ENCODE measurements at places on chromosomes 12 and 14.
A peak's percentile ranks its signal among the peaks of the same experiment; 100 is the strongest.

DNA sequence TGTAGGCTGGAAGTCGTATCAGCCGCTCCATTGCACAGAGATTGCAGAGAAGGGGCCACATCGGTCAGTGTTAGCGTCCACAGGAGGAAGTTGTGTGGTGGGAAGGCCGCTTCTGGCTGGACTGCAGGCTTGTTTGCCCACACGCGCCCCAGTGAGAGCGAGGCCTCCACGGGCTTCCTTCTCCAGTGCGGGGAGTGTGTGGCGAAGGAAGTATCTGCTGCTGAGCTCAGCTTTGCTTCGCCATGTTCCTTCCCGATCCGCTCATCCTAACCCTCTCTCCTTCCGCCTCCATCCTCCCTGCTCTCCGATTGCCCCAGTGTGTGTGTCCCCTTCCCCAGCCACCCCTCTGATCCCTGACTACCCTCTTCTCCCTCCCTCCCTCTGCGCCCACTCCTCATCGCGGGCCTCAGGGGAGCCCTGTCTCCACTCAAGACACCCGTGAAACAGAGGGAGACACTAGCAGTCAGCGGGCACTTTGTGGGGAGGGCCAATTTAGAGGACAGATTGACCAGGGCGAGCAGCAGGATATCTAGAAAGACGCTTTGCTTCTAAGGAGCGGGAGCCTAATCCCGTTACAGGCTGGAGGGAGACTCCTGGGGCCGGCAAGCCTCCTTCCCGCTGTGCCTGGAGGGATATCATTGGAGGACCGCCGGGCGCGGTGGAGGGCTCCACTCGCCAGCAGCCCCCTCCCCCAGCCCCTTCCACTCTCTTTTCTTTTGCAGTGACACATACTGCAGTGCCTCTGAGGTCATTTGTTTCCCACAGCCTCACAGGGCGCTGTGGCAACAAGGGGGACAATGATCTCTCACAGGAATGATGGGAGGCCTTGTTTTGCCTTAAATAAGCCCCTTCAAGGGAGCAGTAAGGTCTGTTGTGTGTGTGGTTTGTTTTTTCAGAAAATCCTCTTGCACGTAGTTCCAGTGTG, 428.8 kb downstream of the ZFP36L1 start:
- no peak for DNase-seq

DNA sequence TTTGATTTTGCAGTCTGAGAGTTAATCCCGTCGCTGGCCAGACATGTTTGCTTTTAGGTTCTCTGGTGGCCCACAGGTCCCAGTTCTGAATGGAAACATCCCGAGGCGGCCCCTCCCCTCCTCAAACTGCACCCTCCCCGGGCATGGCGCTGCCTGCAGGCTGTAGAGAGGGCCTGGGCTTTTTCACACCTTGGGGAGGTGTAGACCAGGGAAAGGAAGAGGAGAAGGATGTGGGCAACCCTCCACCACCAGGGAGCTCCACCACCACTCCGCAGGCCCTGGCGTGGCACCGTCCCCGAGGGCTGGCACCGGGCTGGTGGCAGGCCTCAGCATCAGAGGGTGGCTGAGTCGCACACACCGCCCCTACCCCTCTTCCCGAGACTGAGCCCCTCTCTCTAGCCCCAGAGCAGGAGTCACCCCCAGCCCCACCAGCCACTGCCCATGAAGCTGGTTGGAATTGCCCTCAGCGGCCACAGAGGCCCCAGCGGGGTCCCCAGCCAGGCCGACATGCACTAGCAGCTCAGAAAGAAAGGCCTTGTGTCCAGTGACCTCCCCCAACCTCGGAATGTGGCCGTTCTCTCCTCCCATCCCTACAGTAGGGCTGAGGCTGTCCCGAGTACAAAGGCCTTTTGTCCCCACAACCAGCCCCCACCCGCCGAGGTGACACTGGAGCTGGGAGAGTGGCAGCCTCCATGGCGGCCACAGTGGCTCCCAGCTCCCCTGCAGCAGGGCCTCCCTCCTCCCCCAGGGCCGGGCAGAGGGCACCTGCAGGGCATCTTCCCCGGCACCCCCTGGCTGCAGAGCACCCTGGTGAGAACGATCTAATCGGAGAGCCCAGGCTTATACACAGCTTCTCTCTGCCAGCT, 23.5 kb upstream of the INF2 start:
- DNase-seq: peak; percentile 89

DNA sequence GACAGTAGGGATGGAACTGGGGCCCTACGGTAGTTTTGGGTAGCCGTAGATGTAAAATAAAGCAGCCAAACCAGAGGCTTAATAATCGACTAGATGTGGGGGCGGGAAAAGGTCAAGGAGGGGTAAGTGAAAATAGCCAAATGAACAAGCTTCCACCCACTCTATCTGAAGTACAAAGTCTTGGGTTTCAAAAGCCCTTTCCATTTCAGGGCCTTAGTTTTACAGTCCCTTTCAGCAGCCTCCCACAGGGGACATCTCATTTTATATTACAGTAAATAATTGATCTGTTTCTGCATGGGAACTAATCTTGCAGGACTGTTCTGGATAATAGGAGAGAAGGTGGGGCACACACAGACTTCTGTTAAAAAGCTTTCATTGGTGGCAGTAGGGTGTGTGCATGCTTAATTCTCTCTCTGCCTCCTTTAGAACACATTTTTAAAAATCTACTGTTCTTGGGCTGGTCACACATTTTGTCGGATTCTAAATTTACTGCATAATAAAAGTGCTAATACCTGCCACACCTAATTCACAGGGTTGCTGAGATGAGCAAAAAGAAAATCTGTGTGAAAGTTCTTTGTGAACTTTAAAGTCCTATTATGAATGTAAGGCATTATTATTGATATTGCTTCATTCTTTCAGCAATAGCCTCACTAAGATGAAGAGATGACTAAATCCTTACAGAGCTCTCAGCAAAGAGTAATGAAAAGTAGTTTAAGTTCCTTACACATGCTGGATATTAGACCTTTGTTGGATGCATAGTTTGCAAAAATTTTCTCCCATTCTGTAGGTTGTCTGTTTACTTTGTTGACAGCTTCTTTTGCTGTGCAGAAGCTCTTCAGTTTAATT, 104.6 kb downstream of the ITPR2 start:
- no peak for DNase-seq

DNA sequence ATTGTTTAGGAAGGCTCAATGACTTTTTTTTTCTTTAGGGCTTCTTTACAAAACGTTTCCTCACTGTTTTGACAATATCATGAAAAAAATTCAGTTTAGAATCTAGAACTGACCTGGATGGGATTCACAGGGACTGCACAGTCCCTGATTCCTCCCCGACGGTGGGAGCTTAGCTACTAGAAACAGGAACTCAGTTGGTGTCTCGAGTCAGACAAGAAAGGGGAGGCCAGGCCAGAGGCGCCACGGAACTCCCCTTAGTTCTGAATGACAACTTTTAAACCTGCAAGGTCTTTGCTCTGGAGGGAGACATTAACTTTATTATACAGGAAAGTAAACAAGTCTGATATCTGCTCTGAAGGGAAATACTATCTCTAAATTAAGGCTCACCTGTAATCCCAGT, 45.4 kb upstream of the SRP54 start:
- DNase-seq: no peak

GRCh38 chr12:114733919-114734318, 49.9 kb upstream of the TBX3 start:
- DNase-seq: no peak

GRCh38 chr12:93429448-93429847, 12.3 kb downstream of the UBE2N start:
- DNase-seq: no peak

- no peak for DNase-seq
Observed at GRCh38 chr12:83864054-83864453, 1048.5 kb downstream of the SLC6A15 start.

DNA sequence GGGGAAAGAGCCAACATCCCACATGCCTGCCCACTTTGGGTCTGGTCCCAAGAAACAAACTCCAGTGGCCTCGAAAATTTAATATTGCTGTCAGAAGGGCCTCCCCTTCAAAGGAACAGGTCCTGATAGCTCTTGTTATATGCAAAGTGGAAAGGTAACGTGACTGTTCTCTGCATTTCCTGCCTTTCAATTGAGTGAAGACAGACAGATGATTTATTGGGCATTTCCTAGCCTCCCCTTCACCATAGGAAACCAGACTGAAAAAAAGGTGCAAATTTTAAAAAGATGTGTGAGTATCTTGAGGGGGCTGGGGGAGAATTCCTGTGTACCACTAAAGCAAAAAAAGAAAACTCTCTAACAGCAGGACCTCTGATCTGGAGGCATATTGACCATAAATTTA, 235.2 kb downstream of the ZFP36L1 start:
- DNase-seq: no peak

DNA sequence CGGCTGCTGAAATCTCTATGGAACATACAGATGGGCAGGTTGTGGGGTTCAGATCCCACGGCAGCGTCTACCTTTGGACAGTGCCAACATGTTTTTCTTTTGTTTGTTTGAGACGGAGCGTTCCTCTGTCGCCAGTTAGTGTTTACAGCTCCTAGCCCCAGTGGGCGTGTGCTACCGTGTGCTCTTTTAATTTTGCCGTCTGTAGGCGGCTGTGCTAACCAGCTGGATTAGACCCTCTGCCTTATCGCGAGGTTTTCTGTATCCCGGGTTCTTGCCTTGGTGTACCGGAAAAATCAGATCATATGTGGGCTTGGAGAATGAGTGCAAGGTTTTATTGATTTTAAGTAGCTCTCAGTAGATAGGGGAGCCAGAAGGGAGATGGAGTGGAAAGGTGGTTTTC, 9.8 kb upstream of the GALNT6 start:
- no peak for DNase-seq

GRCh38 chr12:93174048-93174447, 203.7 kb upstream of the NUDT4 start:
- DNase-seq: no peak

DNA sequence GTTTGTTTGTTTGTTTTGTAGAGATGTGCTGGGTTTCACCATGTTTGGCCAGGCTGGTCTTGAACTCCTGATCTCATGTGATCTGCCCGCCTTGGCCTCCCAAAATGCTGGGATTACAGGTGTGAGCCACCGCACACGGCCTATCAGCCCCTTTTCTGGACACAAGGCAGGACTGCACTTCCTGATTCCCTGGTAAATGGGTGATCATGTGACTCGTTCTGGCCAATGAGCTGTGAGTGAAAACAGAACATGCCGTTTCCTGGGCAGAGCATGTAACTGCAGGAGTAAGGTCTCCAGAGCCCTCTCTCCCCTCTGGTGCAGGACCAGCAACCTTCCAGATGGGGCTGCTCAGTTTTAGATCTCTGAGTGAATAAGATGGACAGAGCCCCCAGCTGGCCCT, 92.7 kb downstream of the ITPK1 start:
- DNase-seq: peak; percentile 52

DNA sequence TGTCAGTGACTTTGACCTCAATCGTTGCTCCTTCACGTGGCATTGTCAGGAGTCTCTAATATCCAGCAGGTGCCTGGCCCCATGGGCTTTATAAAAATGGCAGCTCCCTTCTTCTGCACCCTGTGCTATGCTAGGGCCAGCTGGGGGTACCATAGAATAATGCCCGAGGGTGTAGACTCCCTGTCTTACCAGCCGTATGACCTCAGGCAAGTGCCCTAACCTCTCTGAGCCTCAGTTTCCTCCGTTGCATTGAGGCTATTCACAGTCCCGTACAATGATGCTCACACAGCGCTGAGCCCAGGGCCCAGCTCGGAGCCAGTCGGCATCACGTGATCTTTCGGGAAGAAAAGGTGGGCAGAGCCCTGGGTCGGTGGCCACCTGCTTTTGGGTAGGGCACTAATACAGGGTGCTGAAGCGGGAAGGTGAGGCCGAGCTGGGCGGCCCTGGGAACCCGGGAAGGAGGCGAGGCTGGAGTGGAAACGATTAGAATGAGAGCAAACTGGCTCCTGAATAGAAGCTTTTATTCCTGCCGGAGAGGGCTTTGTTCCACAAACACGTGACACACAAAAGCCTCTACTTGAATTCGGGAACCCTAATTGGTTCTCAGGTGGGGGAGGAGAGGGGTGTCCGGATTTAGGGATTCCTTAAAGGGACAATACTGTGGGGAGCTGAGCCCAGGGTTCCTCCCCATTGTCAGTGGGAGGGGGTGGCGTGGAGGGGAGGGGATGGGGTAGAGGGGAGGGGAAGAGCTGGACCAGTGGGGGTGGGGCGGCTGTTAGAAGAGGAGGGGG, 19.9 kb upstream of the MSI1 start:
- DNase-seq: no peak

GRCh38 chr12:108196319-108196718, 67.2 kb downstream of the WSCD2 start:
- no peak for DNase-seq

DNA sequence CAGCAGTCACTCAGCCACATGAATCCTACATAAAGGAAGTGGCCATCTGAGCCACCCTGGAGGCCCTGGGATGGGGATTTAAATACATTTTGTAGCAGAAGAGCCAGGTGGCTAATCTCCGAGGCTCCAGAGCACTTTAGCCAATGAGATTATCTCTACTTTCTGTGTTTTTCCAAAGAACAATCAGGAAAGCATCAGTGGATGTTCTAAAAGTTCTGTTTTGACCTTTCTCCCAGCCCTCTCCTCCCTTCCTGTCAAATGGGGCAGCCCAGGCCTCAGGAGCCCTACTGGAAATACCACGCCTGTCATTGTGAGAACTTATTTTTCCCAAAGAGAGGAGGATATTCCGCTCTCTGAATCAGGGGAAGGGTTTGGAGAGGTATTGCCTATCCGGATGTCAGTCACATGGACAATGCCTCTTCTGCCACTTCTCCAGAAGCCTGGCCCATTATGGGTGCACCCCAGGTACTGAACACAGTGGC, 336.8 kb upstream of the FKBP4 start:
- no peak for DNase-seq

GRCh38 chr12:52178443-52178842, 13.4 kb downstream of the KRT80 start:
- DNase-seq: no peak

- DNase-seq: no peak
Observed at GRCh38 chr14:95192311-95192710, 35.0 kb upstream of the DICER1 start.

DNA sequence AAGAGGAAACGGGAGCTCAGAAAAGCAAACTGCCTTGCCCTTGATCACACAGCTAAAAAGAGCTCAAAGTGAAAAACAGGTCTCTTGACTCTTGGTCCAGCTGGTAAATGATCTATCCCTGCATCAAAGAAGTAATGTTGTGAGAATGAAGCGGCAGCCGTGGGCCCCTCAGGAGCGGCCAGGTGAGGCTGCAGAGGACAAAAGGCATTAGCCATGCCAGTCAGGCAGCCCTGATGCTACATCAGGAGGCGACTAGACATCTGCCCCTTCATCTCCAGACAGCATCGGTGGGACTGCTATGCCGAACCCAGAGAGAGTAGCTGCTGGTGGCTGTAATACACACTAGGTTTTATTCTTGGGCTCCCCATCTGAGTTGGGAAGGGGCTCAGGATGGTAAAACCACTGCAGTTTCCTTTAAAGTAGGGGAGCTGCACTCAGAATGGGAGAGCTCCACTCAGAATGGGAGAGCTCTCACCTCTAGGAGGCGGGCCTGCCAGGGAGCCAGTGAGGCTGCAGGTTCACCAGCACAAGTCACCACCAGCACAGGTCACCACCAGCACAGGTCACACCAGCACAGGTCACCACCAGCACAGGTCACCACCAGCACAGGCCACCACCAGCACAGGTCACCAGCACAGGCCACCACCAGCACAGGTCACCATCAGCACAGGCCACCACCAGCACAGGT, 120.1 kb downstream of the TSPAN9 start:
- no peak for DNase-seq

GRCh38 chr12:12946686-12947355, 5.1 kb downstream of the GPRC5D start:
- peak; percentile 87 for DNase-seq

All from hypothalamus (tissue), 51 donors.